Osteocyte (in vitro differentiated cells): ENCODE measurements at places on chromosomes 2 and 18. TPM values are rescaled to one million over a fixed set of nuclear protein-coding genes. Genes with fewer than 3 reads are reported as not detected.

The DSG4 gene
- not detected in 2 replicates for total RNA-seq

The SLC35G4 gene
- total RNA-seq = not detected in 2 replicates

The GPR35 gene
- 2.5 and 3.6 TPM in 2 replicates for total RNA-seq

The GREB1L gene
- 0.60 and 0.70 TPM in 2 replicates for total RNA-seq

The PMAIP1 gene
- 23.0 and 24.4 TPM in 2 replicates for total RNA-seq

The MALL gene
- 0.64 and 0.68 TPM in 2 replicates for total RNA-seq

The PDE11A gene
- total RNA-seq = 0.05 TPM in 1 of 2 replicates, not detected in the other

The CAPN14 gene
- total RNA-seq = 0.13 and 0.24 TPM in 2 replicates

The GAREM2 gene
- total RNA-seq = 15.2 and 20.8 TPM in 2 replicates

GRCh38 chr2:239609162-239609561 is 208.3 kb upstream of the HDAC4 start:
- peak; percentile 81 for DNase-seq
- no peaks in the 10 kb centered on the region for H3K27me3 ChIP-seq
- no peaks in the 10 kb centered on the region for H3K4me1 ChIP-seq
- no peak overlapping the region for H3K27ac ChIP-seq
- H3K36me3 ChIP-seq = no peaks in the 10 kb centered on the region

- peak; percentile 91 for DNase-seq
- H3K4me1 ChIP-seq = peaks cover 75% of the 10 kb centered on the region
- peak overlapping the region; percentile 91 for H3K27ac ChIP-seq
- no peak overlapping the region for H3K4me3 ChIP-seq
These were observed 68.4 kb downstream of the MCFD2 start for GRCh38 chr2:46847185-46847710.

DNA sequence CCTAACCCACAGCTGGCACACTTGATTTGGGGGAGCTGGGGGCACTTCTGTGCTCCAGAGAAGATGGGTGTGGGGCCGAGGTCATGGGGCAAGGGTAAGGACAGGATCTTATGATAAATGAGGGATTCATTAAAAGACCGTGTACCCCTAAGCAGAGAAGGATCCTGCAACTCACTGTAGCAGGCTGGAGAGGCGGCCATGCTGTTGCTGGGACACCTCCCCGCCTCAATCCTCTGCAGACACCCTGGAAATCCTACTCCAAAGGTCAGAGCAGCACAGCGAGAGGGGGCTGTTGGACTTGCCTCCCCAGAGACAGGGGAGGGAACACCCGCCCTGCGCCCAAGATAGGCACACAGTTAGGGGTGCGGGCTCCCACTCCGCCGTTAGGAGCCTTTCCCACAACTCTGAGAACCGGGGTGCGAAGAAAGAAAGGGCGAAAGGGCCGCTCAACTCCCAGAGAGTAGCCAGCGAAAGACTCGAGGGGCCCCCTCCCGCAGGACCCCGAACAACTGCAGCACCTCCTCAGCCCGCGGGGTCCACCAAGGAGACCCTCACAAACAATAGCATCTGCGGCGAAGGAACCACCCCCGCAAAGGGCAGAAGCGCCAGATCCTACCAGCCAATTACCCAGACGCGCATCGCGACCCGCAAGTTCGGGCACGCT is 1.4 kb downstream of the PARD6G start:
- peaks cover 3% of the 10 kb centered on the region for H3K27me3 ChIP-seq
- H3K4me3 ChIP-seq = peak overlapping the region; percentile 79
- H3K36me3 ChIP-seq = no peaks in the 10 kb centered on the region
- DNase-seq = peak; percentile 82
- peak overlapping the region; percentile 14 for H3K27ac ChIP-seq
- H3K4me1 ChIP-seq = peaks cover 7% of the 10 kb centered on the region

DNA sequence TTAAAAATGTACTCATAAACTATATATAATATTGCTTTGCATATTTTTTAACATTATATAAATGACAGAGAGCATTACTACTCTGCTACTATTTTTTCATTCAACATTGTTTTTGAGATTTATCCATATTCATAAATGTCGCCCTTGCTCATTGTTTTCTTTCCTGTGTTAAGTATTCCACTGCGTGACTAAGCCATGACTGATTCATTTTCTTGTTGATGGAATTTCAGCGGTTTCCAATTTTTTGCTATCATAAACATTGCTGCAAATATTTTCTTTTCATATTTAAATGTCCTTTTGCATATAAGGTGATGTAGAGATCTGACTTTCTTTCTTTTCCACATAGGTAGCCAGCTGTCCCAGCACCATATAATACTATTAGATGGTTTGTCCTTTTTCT is 57.6 kb downstream of the SFXN5 start:
- DNase-seq = no peak
- no peak overlapping the region for H3K4me3 ChIP-seq
- H3K36me3 ChIP-seq = peaks cover 15% of the 10 kb centered on the region

DNA sequence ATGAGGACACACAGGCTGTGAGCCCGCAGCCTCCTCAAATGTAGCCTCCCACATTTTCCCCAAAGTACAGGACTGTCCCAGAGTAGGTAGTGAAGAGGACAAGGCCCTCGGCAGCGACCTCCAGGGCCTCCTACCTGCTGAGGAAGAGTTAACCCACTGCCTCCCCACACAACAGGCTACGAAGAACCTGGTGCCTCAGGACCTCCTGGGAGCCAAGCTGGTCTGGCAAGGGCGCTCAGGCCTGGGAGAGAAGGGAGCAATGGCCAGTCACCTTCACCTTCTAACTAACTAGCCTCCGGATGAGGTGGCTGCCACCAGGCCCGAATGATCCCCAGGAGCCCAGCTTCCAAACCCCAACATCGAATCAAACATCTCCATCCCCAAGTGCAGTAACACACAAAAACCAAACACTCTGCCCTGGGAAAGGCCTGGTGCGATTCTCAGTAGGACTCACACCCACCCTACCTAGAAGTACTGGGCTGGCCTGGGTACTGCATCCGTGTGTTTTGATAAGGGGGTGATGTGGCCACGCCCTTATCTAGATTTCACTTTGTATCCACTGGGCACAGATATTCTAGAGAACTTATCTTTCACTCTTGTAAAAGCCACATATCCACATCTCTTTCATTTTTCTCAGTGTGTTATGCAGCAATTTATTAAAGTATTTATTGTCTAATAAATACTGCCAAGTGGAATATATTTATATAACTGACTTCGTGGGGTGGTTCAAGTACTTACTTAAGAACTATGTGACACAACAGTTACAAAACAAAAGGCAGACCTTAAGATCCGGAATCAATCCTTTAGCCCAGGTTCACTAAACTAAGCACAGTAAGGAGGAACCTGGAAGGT is 9.7 kb downstream of the ERFE start:
- no peaks in the 10 kb centered on the region for H3K27me3 ChIP-seq
- H3K4me3 ChIP-seq = no peak overlapping the region
- peaks cover 26% of the 10 kb centered on the region for H3K36me3 ChIP-seq

DNA sequence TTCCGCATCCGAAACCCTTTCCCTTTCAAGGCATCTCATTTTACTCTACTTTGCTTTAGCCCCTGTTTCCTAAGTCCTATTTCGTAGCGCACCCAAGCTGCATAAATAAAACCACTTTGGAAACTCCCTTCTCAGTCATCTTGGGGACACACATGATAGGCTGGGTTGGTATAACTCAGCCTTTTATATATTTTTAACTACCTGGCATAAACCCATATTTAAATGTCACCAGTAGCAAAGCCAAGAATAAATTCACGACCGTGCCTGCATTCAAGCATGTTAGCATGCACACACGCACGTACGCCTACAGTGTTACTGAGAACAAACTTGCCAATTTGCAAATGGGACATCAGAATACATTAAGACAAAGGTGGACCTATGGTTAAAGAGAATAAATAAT is 564.7 kb upstream of the PIK3C3 start:
- H3K27me3 ChIP-seq = peaks cover 15% of the 10 kb centered on the region
- DNase-seq = no peak
- no peak overlapping the region for H3K27ac ChIP-seq

DNA sequence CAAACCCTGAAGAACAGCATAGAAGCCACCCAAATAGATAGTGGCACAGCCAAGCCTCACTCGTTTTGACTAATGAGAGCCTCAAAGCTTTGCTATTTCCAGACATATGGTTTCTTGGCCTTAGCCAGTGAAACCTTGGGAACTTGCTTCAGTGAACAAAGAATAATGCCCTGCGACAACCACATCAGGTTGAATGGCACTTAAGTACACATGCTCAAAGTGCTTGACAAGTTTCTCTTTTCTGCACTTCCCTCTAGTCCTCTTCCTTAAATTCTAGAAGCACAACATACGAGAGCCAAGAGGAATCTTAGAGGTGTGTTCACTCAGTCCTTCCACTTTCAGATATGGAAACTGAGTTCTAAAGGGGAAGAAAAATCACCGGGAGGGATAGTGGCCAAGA is 258.3 kb downstream of the HAUS1 start:
- no peaks in the 10 kb centered on the region for H3K36me3 ChIP-seq
- DNase-seq = no peak
- no peaks in the 10 kb centered on the region for H3K4me1 ChIP-seq
- no peak overlapping the region for H3K4me3 ChIP-seq
- H3K27ac ChIP-seq = no peak overlapping the region

GRCh38 chr2:152309352-152310214 is 25.4 kb upstream of the FMNL2 start:
- peaks cover 5% of the 10 kb centered on the region for H3K27me3 ChIP-seq
- H3K36me3 ChIP-seq = no peaks in the 10 kb centered on the region
- DNase-seq = no peak
- no peak overlapping the region for H3K27ac ChIP-seq

- no peaks in the 10 kb centered on the region for H3K27me3 ChIP-seq
- H3K36me3 ChIP-seq = no peaks in the 10 kb centered on the region
- H3K4me3 ChIP-seq = no peak overlapping the region
- no peak for DNase-seq
- peak overlapping the region; percentile 65 for H3K27ac ChIP-seq
These were observed 35.3 kb upstream of the GCC2 start for GRCh38 chr2:108413711-108414095.

DNA sequence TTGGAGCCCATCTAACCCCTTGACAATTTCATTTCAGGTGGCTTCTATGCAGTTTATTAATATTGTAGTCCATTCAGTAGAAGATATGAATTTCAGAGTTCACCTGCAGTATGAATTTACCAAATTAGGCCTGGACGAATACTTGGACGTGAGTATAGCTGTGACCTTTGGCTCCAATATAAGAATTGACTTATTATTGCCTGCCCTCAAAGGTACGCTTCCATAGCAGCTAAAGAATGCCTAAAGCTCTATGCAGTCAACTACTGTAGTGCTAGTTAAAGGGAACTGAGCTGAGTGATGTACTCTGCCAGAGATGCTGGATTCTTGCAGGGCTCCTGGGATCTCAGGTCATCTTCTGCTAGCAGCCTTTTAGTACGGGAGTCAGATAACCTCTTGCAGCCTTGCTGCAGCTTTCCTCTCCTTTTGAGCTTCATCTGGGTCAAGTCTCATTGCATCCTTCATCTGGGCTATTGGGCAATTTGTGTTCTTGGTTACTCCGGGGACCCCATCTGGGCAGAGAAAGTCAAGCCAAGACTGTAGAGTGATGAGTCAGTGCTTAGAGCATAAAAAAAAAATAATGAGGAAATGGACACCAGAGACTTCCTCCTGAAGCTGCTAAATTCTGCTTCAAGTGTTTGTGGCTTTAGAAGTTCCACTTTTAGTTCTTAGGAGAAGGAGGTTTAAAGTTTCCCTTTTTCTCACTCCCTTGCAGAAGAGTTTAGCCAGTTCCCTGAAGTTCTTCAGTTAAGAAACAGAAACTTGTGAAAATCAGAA is 105.6 kb downstream of the PRPF40A start:
- no peaks in the 10 kb centered on the region for H3K27me3 ChIP-seq
- H3K27ac ChIP-seq = peak overlapping the region; percentile 81
- DNase-seq = no peak

- DNase-seq = no peak
- H3K4me1 ChIP-seq = no peaks in the 10 kb centered on the region
- no peak overlapping the region for H3K27ac ChIP-seq
- H3K36me3 ChIP-seq = no peaks in the 10 kb centered on the region
- no peaks in the 10 kb centered on the region for H3K27me3 ChIP-seq
- no peak overlapping the region for H3K4me3 ChIP-seq
These were observed 143.0 kb downstream of the ARL6IP6 start for GRCh38 chr2:152861349-152861942.

GRCh38 chr18:37385846-37386778 is 179.5 kb downstream of the CELF4 start:
- no peak overlapping the region for H3K27ac ChIP-seq
- DNase-seq = no peak
- no peaks in the 10 kb centered on the region for H3K4me1 ChIP-seq
- peaks cover 2% of the 10 kb centered on the region for H3K36me3 ChIP-seq
- peaks cover 8% of the 10 kb centered on the region for H3K27me3 ChIP-seq
- no peak overlapping the region for H3K4me3 ChIP-seq

DNA sequence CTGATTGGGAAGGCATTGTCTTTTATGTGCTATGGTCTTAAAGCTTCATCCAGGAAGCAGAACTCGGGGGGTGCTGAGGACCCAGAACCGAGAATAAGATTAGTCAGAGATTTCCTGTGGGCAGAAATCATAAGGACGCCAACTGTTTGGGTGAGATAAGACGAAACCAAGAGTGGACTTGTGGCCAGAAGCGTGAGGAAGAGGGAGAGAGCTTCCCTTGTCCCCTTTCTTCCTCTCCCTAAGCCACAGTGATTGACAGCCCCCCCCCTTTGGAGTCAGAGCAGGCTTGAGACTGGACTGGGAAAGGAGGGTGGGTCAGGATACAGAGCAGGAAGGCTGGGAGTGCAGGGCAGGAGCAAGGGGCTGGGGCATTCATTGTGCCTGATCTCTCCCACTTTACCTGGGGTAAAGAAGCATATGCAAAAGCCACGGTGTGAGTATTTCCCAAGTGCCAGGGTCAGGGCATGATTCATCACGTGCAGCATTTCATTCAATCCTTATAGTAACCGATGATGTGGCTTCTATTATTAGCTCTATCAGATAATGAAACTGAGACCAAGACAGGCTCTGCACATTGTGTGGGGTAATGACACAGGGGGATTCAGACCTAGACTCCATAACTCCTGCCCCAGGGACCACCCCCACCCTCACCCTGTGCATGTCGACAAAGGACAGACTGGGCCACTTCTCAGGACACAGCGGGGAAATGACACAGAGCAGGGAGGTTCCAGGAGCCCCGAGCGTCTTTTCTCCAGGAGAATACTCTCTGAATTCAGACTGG is 3.0 kb upstream of the IL1RN start:
- H3K27me3 ChIP-seq = peaks cover 65% of the 10 kb centered on the region
- peak; percentile 54 for DNase-seq
- H3K4me3 ChIP-seq = no peak overlapping the region
- no peaks in the 10 kb centered on the region for H3K4me1 ChIP-seq
- no peak overlapping the region for H3K27ac ChIP-seq
- no peaks in the 10 kb centered on the region for H3K36me3 ChIP-seq

DNA sequence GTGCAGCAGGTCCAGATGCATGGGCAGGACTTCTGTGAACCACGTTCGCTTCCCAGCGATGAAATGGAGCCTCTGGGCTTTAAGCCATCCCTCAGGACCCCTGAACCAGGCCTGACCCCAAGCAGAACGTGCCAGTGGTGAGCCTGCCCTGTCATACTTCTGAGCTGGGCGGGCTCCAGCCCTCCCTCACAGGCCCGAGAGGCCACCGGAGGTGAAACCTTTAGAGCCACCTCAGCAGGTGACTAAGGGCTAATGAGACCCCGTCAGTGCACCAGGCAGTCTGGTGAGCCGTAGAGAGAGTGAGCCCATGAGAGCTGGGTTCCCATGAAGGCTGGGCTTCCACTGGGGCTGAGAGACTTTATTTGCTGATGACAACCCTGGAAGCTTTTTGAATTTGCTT is 8.9 kb upstream of the MAL start:
- DNase-seq = no peak
- H3K4me1 ChIP-seq = no peaks in the 10 kb centered on the region
- peaks cover 23% of the 10 kb centered on the region for H3K27me3 ChIP-seq
- no peak overlapping the region for H3K4me3 ChIP-seq
- H3K36me3 ChIP-seq = no peaks in the 10 kb centered on the region

GRCh38 chr2:46937471-46937901 is 21.9 kb upstream of the MCFD2 start:
- DNase-seq = no peak
- H3K36me3 ChIP-seq = no peaks in the 10 kb centered on the region
- H3K27me3 ChIP-seq = no peaks in the 10 kb centered on the region
